ENCODE measurements at places on chromosomes 3 and 15.

DNA sequence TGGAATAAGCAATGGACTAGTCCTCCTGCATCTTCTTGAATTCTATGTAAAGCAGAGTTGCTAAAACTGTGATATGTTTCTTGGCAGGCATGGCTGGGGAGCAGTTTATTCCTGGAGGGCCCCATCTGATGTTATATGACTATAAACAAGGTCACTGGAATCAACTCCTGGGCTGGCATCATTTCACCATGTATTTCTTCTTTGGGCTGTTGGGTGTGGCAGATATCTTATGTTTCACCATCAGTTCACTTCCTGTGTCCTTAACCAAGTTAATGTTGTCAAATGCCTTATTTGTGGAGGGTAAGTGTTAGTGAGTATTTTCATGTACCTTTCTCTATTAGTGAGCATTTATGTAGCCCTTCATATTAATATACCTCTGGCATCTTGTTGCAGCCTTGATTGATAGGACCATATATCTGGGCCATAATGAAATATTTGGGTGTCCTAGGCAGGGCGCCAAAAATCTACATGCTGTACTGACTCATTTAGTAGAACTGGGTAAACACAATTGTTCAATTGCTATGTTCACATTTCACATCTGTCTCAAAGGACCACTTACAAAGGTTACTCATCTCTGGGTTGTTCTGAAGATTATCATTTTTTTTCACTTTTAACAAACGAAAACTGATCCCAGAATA lies 52.6 kb upstream of the ADGRG7 start:
- no peak for DNase-seq

- no peak for DNase-seq
Measured at GRCh38 chr3:62875558-62876002, 364 bp upstream of the CADPS start.

- no peak for DNase-seq
Measured at GRCh38 chr3:179446501-179446900, 4.8 kb downstream of the GNB4 start.

- DNase-seq, result no peak
Measured at GRCh38 chr3:127206611-127207516, 13.9 kb downstream of the PRR23E start.

- DNase-seq, result no peak
Measured at GRCh38 chr3:41652931-41653330, 309.0 kb downstream of the ULK4 start.

- DNase-seq, result no peak
Measured at GRCh38 chr3:29914861-29915524, 634.1 kb downstream of the RBMS3 start.

DNA sequence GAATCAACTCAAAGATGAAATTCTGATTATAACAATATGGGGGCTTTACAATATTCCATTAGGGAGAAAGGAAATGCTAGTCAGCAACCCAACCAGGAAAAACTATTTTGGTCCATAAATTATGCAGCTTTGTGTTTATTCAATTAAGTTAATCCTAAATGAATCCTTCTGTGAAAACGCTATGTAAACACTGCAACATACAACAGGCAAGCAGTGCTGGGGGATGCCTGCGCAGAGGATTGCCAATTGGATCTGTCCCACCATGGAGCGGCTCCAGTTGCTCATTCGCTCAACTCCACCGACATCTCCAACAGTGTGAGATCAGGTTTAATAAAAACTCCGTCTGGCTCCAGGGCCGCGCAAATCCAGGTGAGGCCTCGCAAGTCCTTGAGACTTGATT lies 290.5 kb upstream of the VEPH1 start:
- no peak for DNase-seq

GRCh38 chr3:42118762-42119361 lies 27.7 kb downstream of the TRAK1 start:
- peak; percentile 23 for DNase-seq

- no peak for DNase-seq
Measured at GRCh38 chr15:41671656-41672648, 11.7 kb downstream of the MGA start.

- DNase-seq, result no peak
Measured at GRCh38 chr3:189567322-189567721, 63.9 kb upstream of the TP63 start.

DNA sequence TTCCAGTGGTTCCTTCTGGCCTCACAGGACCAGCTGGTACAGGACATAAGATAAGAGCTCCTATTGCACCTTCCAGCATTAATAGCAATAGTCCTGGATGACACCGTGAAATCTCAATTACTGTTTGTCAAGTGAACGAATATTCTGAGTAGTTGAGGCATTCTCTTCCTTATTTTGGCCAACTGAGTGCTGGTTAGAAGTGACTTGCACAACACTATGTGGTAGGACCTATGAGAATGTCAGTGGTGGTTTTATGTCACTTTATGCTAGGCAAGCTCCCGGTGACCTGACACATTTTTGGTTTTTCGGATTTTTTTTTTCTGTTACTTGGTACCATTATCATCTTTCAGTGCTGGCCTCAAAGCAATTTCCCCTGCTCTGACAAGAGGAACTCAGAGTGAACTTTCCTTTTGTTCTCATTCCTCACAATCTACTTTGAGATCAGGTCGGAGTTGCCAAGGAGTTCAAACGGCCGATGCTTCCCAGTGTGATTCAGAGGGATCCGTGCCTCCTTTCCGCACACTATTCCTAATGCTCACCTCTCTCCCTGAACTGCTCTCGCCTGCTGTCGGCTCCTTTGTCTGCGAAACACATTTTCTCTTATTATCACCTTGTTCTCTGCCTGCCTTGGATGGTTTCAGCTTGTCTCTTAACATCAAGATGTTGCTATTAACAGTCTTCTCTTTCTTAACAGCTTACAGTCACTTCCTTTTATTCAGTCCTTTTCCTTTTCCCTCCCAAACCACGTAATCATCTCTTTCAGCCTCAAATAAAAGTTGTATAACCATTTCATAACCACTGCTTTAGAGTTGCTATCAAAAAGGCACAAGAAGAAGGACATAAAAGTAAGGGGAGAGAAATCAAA lies 35.8 kb downstream of the QTRT2 start:
- no peak for DNase-seq

- no peak for DNase-seq
Measured at GRCh38 chr15:24734396-24734795, 58.8 kb downstream of the NPAP1 start.

GRCh38 chr15:85607842-85608241 lies 186.9 kb downstream of the KLHL25 start:
- DNase-seq, result no peak

GRCh38 chr3:81437683-81438082 lies 323.8 kb downstream of the GBE1 start:
- no peak for DNase-seq

DNA sequence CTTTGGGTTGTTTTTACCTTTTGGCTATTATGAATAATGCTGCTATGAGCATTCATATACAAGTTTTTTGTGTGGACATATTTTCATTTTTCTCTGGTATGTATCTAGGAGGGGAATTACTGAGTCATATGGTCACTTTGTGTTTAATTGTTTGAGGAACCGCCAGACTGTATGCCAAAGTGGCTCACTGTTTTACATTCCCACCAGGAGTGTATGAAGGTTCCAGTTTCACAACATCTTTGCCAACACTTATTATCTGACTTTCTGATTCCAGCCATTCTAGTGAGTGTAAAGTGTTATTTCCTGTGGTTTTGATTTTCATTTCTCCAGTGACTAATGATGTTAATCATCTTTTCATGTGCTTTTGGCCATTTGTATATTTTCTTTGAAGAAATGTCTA lies 51.8 kb downstream of the CMTM7 start:
- no peak for DNase-seq

GRCh38 chr3:32733631-32734229 lies 48.7 kb downstream of the CNOT10 start:
- DNase-seq, result peak; percentile 5

DNA sequence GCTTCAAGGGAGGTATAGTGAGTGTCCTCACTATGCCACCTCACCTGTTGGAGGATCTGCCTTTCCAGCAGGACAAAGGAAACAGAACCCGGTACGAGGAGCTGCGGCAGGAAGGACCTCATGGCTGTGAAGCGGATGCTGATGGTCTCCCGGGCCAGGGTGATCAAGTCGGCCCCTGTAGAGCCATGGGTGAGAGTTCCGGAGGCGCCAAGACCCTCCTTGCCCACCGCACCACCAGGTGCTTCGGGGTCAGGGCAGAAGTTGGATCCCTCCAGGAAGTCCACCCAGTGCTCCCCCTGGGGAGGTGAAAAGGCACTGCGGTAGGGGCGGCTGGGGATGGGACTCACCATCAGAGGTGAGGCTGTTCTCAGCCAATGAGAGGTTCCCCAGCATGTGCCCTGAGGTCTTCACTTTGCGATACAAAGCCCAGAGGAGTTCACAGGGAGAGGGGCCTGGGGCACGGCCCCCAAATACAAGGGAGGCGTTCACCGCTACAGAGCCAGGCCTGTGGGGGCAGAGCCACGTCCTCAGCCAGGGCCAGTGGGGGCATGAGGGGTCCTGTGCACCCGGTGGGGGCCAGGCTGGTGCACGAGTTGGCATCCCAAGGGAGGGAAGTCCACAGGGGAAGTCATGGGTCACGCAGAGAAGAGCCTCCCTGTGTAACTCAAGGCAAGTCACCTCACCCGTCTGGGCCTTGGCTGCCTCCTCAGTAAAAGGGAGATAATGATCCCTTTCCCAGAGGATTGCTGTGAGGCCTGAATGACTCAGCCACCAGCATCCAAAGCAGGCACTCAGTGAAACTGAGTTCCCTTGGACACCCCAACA lies 27.7 kb downstream of the C15orf39 start:
- DNase-seq, result no peak

GRCh38 chr15:28885630-28886430 lies at the start of gene APBA2:
APBA2 (plus strand) TSS chr15:28885974; CDS start chr15:29053885, 167,911 bp downstream.
- peak; percentile 73 for DNase-seq

DNA sequence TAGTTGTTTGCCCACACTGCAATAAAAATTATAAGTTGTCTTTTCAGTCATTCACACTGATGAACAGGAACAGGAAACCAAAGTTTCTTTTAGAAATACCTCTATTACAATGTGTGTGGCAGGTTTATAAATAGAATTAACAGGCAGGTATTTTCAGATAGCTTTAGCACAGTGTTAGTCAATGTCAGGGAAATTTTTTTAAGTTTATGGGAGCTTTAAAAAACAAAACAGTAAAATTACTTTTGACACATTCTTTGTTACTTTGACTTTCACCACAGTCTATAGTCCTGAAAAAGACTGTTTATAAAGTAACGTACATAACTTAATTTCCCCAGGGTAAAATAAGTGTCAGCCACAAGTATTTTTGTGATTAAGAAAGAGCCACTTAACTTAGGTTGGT lies 38.1 kb downstream of the SERPINI1 start:
- DNase-seq, result no peak

- DNase-seq, result no peak
Measured at GRCh38 chr3:113275583-113275928, 64.2 kb downstream of the BOC start.

DNA sequence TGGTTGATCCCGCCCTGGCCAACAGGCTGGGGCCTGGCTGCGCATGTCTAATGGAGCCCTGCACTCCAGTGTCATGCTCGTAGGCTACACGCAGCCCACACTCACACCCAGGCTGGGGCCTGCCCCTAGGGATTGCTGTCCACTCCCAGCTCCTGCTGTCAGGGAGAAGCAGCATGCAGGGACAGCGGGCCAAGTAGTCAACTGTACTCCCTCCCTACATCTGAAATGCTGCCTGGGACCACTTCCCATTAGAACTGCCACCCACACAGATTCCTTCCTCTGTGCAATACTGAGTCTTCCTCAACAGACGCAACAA lies 16.1 kb downstream of the ALS2CL start:
- DNase-seq, result no peak

- DNase-seq, result no peak
Measured at GRCh38 chr3:63807961-63808565, 11.0 kb upstream of the C3orf49 start.

DNA sequence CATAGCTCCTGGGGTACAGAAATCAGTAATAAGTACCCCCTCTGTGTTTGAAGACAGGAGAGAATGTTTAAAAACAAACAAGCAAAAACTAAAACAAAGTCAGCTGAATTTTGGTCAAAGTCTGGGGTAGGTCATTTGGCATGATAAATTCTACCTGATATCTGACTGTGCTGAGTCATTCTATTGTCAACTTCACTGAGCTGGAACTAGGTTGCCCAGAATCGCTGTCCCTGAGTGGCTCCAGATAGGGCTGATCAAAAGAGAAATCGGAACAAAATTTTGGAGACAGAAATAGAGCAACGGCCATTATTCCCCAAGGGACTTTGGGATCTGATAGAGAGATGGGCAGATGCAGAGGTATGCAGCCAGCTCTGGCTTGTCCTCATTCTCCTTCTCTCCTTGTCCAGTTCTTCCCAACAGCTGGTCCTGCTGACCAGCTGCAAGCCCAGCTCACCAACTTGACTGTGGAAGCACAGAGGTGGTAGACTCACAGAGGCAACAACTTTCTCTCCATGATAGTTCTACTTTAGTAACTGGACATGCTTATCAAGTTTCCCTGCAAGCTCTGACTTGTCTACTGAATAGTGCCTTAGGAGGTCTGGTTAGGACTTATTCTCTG lies 57.3 kb upstream of the MYRIP start:
- DNase-seq, result no peak

DNA sequence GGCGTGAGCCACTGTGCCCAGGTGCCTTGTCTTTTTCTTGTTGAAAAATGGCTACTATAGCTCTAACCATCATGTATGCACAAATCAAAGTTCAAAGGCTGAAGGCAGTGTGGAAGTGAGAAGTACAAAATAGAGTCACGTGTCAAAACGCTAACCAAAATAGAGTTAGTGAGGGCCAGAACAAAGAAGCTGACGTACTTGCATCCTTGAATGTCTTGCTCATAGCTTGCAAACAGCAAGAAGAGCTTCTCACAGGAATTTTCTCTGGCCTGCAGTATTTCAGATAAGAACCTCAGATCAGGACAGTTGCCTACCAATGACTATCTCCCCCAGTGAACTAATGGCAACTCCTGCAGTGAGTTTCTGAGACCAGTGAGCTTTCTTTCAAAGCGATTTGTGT lies 713.5 kb downstream of the GRM7 start:
- no peak for DNase-seq

DNA sequence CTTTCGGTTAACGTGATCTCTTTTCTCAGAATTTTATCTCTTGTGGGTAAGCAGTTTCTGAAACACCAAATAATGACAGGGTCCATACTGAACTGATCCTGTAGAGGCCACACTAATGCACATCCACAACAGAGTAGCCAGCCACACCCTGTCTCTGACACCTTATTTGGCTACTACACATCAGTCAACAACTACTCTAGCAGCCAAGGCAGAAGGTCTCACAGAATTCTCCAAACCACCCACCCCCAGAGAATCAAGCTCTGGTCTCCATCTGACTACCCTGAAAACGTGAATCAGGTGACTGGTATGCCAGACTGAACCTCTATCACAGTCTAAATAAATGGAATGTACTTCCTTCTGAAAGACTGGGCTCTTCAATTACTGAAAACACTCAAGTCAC lies 38.0 kb downstream of the EDC3 start:
- no peak for DNase-seq

- DNase-seq, result no peak
Measured at GRCh38 chr15:38441130-38441519, 12.8 kb upstream of the FAM98B start.

- no peak for DNase-seq
Measured at GRCh38 chr3:173875790-173876189, 478.2 kb downstream of the NLGN1 start.
